Tibial nerve (tissue), 4 donors: ENCODE measurements at places on chromosomes 13 and 19.

DNA sequence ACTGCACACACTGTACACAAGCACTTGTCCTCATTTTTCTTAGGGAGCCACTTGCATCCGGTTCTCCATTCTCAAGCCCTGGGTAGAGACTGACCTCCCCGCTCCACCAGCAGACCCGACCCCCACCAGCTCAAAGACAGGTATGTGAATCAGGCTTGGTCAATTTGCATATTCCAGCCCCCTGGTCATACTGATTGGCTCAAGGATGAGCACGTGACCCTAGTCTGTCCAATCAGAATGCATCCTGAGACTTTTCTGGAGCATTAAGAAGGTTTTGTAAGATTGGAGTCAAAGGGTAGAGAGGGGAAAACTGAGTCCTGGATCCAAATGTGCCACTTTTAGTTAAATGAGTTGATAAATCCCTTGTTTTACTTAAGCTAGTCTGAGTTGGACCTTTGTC, 34.1 kb downstream of the NOTCH3 start:
- no peak overlapping the region for H3K27ac ChIP-seq
- no peaks in the 10 kb centered on the region for H3K4me1 ChIP-seq
- H3K4me3 ChIP-seq = no peak overlapping the region
- no peaks in the 10 kb centered on the region for H3K27me3 ChIP-seq

DNA sequence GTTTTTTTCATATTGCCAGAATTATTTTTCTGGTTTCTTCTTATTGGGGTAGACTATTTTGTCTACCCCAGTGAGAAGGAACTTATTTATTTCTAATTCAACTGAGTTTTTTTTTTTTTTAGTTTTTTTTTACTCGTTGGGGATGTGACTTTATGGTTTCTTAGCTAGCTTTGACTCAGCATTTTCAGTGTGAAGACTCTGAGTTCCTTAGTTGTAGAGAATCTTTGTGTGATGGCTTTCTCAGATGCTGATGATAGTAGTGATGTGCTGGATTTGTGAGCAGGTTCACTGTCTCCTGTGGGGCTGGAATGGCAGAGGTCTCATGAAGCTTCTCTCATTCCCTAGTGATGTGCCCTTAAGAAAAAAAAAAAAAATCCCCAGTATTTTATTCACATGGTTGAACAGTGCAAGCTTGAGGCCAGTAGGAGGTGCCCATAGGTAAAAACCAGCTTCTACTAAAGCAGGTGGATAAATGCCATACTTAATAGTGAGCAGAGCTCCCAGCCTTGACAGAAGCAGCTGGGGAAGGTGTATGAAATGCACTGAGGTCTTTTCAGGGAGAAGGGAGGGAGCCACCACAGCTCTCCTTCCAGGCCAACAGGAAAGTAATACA, 106.2 kb upstream of the KLF5 start:
- no peak for DNase-seq
- no peak overlapping the region for H3K4me3 ChIP-seq
- H3K4me1 ChIP-seq = no peaks in the 10 kb centered on the region
- peaks cover 40% of the 10 kb centered on the region for H3K36me3 ChIP-seq
- no peak overlapping the region for H3K27ac ChIP-seq

GRCh38 chr19:33705090-33705847, 83.5 kb downstream of the CHST8 start:
- H3K27me3 ChIP-seq = no peaks in the 10 kb centered on the region
- no peak overlapping the region for H3K4me3 ChIP-seq
- no peaks in the 10 kb centered on the region for H3K4me1 ChIP-seq
- H3K36me3 ChIP-seq = no peaks in the 10 kb centered on the region
- no peak overlapping the region for H3K27ac ChIP-seq

- peaks cover 11% of the 10 kb centered on the region for H3K27me3 ChIP-seq
- DNase-seq = no peak
- H3K36me3 ChIP-seq = no peaks in the 10 kb centered on the region
- peaks cover 14% of the 10 kb centered on the region for H3K4me1 ChIP-seq
Observed at GRCh38 chr13:95643936-95644598, 439 bp downstream of the DZIP1 start.

DNA sequence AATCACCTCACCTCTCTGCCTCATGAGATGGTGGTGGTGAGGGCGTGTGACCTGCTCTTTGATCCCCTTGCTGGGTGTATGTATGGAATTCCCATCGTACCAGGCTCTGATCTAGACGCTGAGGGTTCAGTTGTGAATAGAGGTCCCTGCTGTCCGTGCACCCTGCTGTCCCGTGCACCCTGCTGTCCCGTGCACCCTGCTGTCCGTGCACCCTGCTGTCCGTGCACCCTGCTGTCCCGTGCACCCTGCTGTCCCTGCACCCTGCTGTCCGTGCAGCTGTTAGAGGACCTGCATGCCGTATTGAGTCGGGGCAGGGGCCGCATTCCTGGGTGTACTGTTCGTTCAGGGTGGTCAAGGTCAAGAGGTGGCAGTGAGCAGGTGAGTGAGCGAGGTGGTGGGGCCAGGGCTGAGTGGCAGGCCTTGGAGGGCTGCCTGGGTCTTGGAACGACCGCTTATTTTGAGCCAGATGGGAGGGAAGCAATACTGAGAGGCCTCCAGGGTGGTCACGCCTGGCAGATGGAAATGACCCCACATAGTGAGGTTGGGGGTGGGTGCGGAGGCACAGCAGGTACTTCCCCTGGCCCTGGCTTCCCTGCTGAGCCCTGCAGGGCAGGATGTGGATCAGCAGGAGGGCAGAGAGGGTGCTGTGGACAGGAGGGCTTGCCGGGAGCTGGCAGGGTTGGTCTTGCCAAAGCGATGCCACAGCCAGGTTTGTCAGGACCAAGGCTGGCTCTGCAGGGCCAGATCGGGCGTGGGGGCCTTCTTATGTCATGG, 4.6 kb upstream of the EPN1 start:
- no peaks in the 10 kb centered on the region for H3K27me3 ChIP-seq
- H3K4me1 ChIP-seq = peaks cover 24% of the 10 kb centered on the region
- H3K4me3 ChIP-seq = no peak overlapping the region
- no peak for DNase-seq
- H3K27ac ChIP-seq = no peak overlapping the region

- H3K36me3 ChIP-seq = no peaks in the 10 kb centered on the region
- no peaks in the 10 kb centered on the region for H3K4me1 ChIP-seq
- H3K27ac ChIP-seq = no peak overlapping the region
- no peaks in the 10 kb centered on the region for H3K27me3 ChIP-seq
- DNase-seq = no peak
- H3K4me3 ChIP-seq = no peak overlapping the region
Observed at GRCh38 chr13:28047757-28048388, 52.5 kb downstream of the FLT3 start.

DNA sequence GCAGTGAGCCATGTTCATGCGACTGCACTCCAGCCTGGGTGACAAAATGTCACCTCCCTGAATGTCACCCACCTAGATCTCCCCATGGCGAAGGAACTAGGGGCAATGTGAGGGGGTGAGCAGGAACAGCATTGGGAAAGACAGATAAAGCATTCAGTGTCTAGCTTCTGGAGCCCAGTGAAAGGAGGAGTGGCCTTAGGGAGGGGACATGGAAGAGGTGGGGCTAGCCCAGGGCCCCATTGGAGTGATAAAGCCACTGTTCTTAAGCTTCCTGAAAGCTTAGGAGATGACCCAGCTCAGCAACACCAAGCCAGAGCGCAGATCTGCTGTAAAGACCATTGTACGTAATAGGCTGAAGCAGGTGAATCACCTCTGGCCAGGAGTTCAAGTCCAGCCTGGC, 13.0 kb upstream of the KCNN1 start:
- H3K27ac ChIP-seq = no peak overlapping the region
- peaks cover 6% of the 10 kb centered on the region for H3K27me3 ChIP-seq
- DNase-seq = no peak
- peaks cover 43% of the 10 kb centered on the region for H3K4me1 ChIP-seq
